Ovary (tissue), 10 donors: ENCODE measurements at places on chromosomes 12 and 14. TPM values are rescaled to one million over a fixed set of nuclear protein-coding genes. Genes with fewer than 3 reads are reported as not detected.

DNA sequence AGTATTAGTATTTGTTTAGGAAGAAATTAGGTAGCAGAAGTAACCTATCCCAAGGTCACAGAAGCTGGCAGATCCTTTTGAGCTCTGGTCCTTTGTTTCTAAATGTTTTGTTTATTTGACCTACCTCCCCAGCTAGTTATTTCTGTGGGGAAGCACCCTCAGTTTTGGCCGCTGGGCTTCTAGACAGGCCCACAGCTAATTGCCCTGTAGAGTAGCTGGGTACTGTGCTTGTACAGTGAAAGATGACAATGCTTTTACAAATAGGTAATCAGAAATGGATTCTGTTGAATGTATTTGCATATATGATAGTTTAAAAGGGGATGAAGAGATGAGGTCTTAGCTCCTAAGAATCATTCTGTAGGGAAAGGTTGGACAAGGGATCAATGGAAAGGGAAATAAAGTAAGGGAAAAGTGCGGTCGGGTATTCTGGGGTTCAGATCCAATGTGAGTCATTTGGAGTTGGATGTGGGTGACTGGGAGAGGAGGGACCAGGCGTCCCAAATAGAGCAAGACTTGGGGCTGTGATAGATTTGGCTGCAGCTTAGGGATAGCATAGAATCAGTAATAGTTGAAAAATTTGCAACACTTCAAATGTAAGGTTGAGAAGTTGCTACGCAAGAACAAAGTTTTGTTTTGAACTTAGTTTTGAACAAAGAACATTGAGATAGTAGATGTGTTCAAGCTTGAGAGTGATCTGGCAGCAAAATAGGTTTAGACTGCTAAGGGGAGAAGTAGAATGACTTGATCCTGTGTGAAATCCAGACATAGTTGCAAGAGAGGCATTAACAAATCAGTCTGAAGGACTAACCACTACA, 3.6 kb downstream of the NUDT4 start:
- H3K4me3 ChIP-seq = peak overlapping the region; percentile 97
- peaks cover 13% of the 10 kb centered on the region for H3K4me1 ChIP-seq
- H3K36me3 ChIP-seq = no peaks in the 10 kb centered on the region
- no peak overlapping the region for H3K27ac ChIP-seq

Gene IL23A
- not detected for polyA plus RNA-seq

Gene CPNE6
- 0.08 TPM for polyA plus RNA-seq

DNA sequence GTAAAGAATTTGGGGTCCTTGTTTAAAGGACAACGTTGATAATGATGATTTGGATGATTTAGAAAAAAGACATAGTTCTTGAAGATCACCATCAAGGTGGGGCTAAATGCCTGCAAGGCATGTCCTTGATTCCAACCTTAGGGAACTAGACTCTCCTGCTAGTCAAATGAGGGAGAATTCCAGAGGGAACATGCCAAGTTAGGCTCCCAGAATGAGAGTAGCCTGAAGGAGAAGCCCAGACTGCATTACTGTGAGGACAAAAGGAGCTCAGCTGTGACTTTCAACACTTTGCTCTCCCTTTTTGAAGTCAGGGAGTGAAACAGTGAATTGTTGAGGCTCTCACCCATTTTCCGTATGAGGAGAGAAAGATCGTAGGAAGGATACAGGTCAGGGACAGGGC, 95.2 kb upstream of the TBX3 start:
- peaks cover 2% of the 10 kb centered on the region for H3K4me1 ChIP-seq
- DNase-seq = no peak
- H3K27ac ChIP-seq = no peak overlapping the region

Gene GLT8D2
- 45.8 TPM for polyA plus RNA-seq

GRCh38 chr12:15689751-15690191, 99.4 kb downstream of the EPS8 start:
- no peak overlapping the region for H3K4me3 ChIP-seq
- H3K36me3 ChIP-seq = no peaks in the 10 kb centered on the region
- no peak for DNase-seq
- H3K27me3 ChIP-seq = no peaks in the 10 kb centered on the region
- no peak overlapping the region for H3K27ac ChIP-seq

GRCh38 chr14:52868911-52869618, 77.7 kb upstream of the GNPNAT1 start:
- H3K4me3 ChIP-seq = no peak overlapping the region
- no peak for DNase-seq
- H3K27ac ChIP-seq = no peak overlapping the region
- H3K36me3 ChIP-seq = no peaks in the 10 kb centered on the region
- no peaks in the 10 kb centered on the region for H3K4me1 ChIP-seq

DNA sequence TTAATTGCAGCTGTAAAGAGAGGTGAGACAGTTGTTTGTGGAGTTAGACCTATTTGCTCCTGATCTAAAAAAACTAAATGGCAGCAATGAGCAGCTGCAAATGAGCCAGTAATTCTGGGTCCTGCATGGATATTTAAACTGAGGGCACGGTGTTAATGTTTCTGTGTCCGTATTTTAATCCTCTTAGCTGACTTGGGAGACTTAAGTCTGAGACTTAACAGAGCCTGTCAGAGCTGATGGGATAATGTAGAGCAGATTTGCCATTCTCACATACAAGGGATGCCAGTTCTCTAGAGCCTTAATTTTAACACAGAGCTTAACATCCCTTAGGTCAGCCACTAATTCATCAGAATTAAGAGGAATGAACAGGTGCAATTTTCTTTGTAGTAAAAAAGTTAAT, 178.6 kb upstream of the PDE3A start:
- no peaks in the 10 kb centered on the region for H3K36me3 ChIP-seq
- no peak overlapping the region for H3K27ac ChIP-seq
- H3K4me3 ChIP-seq = no peak overlapping the region
- no peaks in the 10 kb centered on the region for H3K4me1 ChIP-seq
- no peaks in the 10 kb centered on the region for H3K27me3 ChIP-seq

Gene TDP1
- polyA plus RNA-seq = 5.4 TPM

DNA sequence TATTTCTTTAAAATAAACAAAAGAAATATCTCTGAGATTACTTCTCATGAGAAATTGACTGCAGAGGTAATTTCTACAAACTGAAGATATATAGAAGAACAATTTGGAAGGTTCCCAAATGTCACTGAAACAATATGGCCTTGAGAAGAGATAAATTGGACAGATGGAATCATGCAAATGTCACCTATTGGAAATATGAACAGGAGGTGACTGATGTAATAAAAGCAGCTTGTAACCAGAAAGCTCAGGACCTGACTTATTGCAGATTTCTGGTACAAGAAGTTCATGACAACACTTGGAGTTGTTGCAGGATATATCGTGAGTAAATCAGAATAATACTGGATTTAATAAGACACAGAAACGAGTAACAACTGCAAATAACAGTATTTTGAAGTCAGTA, 93.3 kb upstream of the TRHDE start:
- DNase-seq = no peak
- H3K4me1 ChIP-seq = no peaks in the 10 kb centered on the region
- no peaks in the 10 kb centered on the region for H3K27me3 ChIP-seq
- no peak overlapping the region for H3K27ac ChIP-seq
- no peak overlapping the region for H3K4me3 ChIP-seq
- no peaks in the 10 kb centered on the region for H3K36me3 ChIP-seq

DNA sequence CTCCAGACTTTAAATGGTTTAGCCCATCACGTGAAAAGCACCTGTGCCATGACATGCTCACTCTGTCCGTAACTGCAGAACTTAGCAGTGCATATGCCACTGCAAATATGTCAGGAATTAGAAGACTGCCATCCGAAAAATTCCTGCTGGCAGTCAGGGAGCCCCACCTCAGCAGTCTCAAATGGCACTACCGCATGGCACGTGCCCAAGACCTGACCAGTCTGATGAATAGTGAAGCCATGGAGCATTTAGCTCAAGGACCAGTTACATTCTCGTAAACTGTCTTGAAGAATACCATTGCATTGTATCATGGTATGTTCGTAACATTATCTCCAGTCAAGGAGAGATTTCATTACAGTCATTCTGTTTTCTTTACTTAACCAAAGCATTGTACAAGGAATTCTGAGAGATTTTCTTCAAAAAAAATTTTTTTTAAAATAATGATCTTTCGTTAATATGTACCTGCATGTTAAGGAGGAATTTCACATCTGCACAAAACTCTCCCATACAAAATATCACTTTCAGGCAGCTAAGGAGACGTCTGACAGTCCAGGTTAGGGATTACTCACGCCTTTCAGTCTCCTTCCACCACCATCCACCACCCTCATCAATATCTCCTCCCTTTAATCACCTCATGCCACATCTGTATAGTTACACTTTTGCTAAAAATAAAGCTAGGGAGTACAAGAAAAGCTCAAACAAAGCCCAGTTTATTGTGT, 138.5 kb downstream of the ANO2 start:
- no peak for DNase-seq
- no peak overlapping the region for H3K4me3 ChIP-seq
- no peaks in the 10 kb centered on the region for H3K27me3 ChIP-seq
- no peaks in the 10 kb centered on the region for H3K4me1 ChIP-seq
- no peak overlapping the region for H3K27ac ChIP-seq

Gene SCNN1A
- polyA plus RNA-seq = 1.2 TPM

DNA sequence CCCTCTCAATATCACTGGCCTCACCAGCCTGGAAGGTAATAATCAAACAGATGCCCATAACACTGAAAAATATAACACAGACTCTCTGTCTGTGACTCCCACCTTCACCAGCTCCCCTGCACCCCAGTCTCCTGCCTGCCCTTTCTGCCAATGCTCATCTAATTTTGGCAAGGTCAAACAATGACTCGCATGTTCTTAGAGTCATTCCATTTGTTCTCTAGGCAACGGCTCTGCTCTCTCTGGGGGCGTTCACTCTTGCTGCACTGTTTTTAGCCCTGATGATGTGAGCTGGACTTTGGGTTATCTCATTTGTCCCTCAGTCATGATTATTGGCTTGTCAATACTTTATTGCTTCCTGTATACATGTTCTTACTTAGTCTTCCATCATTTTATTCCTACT, 691.8 kb downstream of the FLRT2 start:
- H3K27me3 ChIP-seq = no peaks in the 10 kb centered on the region
- no peak overlapping the region for H3K27ac ChIP-seq
- H3K4me3 ChIP-seq = no peak overlapping the region
- H3K4me1 ChIP-seq = no peaks in the 10 kb centered on the region

Gene ADCK1
- 3.5 TPM for polyA plus RNA-seq

Gene GLIPR1L2
- 2.9 TPM for polyA plus RNA-seq

DNA sequence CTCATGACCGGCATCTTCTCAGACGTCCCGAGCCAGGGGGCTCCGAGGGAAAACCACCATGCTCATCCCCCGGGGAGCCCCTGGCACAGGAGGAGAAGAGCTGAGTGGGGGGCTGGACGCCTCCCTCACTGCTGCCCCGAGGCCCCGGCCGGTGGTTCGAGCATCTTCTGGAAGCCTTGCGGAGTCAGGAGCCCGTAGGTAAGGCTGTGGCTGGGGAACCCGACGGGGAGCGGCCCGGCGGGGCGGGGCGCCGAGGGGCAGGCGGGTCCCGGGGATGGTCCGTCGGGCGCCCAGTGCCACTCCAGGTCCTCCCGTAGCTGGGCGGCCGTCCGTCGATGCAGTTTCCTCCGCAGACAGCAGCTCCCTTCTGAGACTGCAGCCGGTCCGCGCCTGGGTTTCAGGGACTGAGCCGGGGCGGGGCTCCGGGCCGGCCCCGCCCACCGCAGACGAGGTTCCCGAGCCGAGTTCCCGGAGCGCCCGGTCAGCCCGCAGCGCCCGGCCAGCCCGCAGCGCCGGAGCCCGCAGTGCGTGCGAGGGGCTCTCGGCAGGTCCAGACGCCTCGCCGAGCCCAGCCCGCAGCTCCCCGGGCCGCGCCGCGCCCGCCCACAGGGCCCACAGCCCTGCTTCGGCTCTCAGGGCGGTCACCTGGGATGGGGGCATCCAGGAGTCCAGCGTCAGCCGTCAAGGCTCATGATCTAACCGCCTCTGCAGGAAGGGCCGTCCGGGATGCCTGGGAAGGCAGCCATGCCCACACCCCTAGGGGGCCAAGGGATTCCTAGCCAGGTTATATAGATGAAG, at the start of gene PGF:
Gene PGF (minus strand): TSS at position 369 of the 798 bp plus-strand sequence. CDS start 355 bp downstream, at position 14.
- peak; percentile 52 for DNase-seq
- peak within 1 kb of the TSS; percentile 23 for H3K4me3 ChIP-seq
- peaks cover 4% of the 10 kb centered on the region for H3K4me1 ChIP-seq
- no peaks in the 10 kb centered on the region for H3K36me3 ChIP-seq

Gene IPO8
- polyA plus RNA-seq = 15.7 TPM

DNA sequence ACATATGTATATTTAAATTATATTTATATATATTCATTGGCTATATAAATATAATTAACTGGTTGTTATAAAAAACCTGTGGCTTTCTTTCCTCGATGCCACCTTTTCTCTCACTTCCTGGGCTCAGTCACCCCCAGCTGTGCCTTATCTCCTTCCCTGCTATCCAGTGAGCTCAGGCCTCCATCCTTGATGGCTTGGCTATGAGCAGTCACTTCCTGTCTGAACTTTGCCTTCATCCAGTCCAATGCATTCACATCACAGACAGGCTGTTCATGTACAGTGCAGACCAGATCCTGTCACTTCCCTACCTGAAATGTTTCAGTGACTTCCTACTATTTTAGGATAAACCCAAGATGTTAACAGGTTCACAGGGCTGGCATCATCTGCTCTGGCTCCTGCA, 115.3 kb upstream of the PRB2 start:
- H3K4me1 ChIP-seq = no peaks in the 10 kb centered on the region
- H3K27ac ChIP-seq = no peak overlapping the region
- H3K4me3 ChIP-seq = no peak overlapping the region
- H3K27me3 ChIP-seq = no peaks in the 10 kb centered on the region
- DNase-seq = no peak

DNA sequence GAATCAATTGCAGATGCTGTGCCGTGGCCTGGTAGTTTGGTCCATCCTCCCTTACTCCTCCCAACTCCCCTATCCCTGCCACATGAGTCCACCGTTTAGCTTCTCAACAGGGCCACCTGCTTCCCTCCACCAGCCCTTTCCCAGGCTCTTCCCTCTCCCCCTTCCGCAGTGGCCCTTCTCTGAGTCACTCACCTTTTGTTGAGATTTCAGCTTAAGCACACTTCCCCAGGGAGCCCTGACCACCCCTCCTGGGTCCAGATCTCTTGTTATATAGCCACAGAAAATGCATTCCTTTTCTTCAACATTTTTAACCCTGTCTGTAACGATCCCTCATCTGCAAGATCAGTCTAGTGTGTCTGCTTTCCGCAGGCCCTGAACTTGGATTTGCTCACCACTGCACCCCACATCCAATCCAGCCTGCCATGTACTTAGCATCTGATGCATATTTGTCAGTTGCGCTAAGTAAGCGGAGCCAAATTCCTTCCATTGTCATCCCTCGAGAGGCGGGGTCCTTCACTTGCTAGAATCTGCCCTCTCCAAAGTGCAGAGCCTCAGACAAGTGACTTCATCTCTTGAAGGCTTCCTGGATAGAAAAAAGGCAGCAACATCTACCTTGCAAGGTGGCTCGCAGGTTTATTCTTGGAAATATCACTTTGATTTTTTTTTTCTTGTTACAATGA, 41.1 kb downstream of the TMEM63C start:
- H3K36me3 ChIP-seq = no peaks in the 10 kb centered on the region

Gene SETD3
- 52.9 TPM for polyA plus RNA-seq

Gene FAIM2
- 1.0 TPM for polyA plus RNA-seq

GRCh38 chr12:99495799-99496198, 151.8 kb upstream of the GARIN6 start:
- DNase-seq = no peak
- H3K27ac ChIP-seq = no peak overlapping the region
- H3K4me1 ChIP-seq = no peaks in the 10 kb centered on the region
- H3K36me3 ChIP-seq = no peaks in the 10 kb centered on the region
- no peaks in the 10 kb centered on the region for H3K27me3 ChIP-seq
